Fibroblast of skin of abdomen (primary cell): ENCODE measurements at places on chromosomes 6 and 20.
A peak's percentile ranks its signal among the peaks of the same experiment; 100 is the strongest.

DNA sequence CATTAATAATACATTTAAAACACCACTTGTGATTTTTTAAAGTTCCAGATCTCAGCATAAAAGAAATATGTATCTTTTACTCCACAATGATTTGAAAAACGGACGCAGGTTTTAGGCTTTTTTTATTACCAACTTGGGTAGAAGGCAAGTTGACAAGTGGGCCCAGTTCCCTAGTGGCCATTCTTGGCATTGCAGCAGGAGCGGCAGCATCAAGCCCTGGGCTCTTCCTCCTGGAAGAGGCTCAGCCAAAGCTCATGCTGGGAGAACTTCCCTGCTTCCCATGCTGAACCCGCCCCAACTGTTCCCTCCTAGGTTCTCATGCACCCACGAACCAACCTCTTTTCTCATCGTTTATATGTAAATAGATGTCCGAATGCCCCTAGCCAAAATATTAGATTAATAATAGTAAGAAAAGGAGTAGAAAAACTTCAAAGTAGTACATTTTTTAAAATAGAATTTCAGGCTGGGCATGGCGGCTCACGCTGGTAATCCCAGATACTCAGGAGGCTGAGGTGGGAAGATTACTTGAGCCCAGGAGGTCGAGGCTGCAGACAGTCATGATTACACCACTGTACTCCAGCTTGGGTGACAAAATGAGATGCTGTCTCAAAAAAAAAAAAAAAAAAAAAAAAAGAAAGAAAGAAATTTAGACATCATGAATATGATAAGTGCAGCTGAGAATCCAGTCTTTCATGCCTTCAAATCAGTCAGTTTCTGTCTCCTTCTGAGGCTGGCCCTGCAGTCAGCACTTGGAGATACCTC, 18.2 kb upstream of the MYB start:
- no peak for DNase-seq

DNA sequence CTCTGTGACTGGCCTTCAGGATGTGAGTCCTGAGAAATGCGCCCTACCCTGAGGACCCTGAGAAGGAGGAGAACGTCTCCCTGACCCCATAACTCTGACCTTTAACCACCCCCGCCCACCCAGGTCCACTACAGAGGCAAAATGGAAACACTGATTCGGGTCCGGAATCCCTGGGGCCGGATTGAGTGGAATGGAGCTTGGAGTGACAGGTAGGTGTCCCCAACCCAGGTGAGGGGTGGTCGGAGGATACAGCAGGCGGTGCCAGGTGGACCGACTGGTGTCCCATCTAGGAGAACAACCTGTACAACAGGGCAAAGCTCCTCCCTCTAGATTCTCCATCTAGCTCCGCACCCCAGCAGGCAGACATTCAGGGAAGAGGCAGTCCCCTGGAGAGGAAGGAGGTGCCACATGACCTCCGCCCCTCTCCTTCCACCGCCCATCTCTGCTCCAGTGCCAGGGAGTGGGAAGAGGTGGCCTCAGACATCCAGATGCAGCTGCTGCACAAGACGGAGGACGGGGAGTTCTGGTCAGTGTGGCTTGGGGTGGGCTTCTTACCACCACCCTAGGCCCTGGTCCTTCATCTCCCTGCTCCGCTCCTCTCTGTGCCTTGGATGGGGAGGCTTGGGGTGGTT, 17.6 kb downstream of the CAPN11 start:
- DNase-seq = no peak

GRCh38 chr6:82712389-82712788, 348.8 kb downstream of the TPBG start:
- DNase-seq = no peak

GRCh38 chr20:8646716-8647115, 422.2 kb upstream of the PLCB4 start:
- DNase-seq = peak; percentile 91

DNA sequence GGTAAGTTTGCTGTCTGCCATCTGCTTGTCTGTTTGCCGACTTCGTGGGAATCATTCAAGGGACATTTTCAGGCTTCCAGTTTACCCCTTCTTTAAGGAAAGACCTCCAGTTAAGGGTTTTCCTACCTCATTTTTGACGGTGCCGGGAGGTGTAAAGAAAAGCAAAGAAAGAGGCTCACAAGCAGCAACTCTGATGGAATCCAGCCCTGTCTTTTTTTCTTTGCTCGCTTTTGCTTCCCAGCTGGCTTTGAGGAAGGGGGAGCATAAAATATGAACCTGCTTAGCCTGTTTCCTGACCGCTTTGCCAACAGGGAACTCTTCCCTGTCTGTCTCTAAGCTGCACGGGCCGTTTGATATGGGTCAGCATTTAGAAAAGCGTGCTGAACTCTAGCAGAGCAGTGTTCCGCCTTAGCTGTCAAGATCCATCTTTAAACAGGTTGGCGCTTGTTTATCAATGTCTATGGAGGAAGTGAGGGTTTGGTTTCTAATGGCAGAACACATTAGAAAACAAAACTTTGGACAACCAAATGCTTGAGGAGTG, 13.8 kb downstream of the SYTL3 start:
- DNase-seq = no peak
